ENCODE measurements at places on chromosomes 7 and 10.

- DNase-seq, result no peak
These were observed 10.1 kb upstream of the CHCHD3 start for GRCh38 chr7:133091943-133092464.

GRCh38 chr7:100516135-100516812 lies 22.7 kb upstream of the AGFG2 start:
- no peak for DNase-seq

GRCh38 chr10:119203006-119203405 lies 4.4 kb upstream of the GRK5 start:
- no peak for DNase-seq

DNA sequence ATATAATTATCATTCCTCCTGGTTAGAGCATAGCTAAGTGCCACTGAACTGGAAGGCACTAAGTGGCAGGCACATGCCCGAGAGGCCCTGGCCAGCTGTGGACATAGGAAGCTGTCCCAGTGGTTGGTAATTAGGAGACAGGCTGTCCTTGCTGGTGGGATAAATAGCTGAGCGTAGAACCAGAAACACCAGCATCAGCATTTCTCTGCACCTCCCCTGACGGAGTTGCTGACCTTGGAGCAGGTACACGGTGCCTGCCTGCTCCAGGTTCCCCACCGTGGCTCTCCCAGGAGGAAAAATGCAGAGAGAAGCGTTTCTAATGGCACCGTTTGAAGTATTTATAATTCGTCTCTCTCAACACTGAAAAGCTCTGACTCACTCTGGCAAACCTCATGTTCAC lies 5.6 kb upstream of the ABLIM1 start:
- no peak for DNase-seq

DNA sequence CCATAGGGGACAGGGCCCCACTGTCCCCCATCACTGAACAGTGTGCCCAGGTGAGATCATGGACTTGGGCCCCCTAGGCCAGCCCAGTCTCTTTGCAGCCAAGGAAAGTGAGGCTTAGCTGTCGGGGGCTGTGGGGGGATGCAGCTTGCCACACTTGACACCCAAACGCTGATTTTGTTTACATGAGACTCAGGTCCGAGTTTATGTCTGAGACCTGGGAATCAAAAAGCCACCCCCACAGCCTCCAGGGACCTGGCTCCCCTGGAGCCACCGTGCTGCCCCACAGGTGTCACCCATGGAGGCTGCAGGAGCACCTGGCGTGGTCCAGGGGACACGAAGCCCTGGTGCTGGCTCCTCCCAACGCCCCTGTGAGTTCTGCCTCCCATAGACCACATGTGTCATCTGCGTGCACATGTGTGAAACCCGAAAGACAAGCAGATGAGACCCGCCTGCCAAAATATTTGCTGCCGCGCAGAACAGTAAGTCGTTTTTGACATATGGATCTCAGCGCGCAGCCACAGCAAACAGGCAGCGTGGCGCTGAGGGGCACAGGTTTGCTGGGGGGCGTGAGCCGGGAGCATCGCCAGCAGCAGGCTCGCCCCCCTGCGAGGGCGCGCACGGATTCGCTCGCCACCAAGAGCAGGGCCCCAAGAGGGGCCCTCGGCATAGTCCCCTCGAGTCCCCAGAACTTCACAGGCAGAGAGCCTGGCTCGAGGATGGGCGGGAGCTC lies 112.3 kb downstream of the LHPP start:
- DNase-seq, result no peak

- no peak for DNase-seq
These were observed 233.3 kb upstream of the CACNA2D1 start for GRCh38 chr7:82676777-82677463.

- no peak for DNase-seq
These were observed 330.0 kb upstream of the CDC14C start for GRCh38 chr7:48594349-48594748.

DNA sequence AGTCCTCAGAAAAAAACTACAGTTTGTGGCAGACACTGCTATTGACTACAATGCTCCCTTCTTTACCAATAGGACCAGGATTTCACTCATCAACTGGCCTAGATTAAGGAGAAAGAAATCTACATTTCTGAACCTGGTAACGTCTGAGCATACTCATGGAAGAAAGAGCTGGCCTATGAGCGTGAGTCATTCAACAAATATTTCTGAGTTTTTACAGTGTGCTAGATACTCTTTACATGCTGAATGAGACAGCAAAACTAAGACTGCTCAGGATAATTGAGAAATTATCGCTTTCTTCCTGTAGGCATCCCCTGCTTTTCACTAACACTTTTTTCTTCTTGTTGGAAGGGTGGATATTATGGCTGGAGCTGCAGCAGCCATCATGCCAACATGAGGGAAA lies 609.7 kb downstream of the TNS3 start:
- no peak for DNase-seq

- no peak for DNase-seq
These were observed 628.6 kb downstream of the PHTF2 start for GRCh38 chr7:78427209-78427608.

- DNase-seq, result no peak
These were observed 5.4 kb downstream of the CPVL start for GRCh38 chr7:29140873-29141468.

GRCh38 chr7:74288034-74288881 lies 949 bp upstream of the CLIP2 start:
- DNase-seq, result no peak

DNA sequence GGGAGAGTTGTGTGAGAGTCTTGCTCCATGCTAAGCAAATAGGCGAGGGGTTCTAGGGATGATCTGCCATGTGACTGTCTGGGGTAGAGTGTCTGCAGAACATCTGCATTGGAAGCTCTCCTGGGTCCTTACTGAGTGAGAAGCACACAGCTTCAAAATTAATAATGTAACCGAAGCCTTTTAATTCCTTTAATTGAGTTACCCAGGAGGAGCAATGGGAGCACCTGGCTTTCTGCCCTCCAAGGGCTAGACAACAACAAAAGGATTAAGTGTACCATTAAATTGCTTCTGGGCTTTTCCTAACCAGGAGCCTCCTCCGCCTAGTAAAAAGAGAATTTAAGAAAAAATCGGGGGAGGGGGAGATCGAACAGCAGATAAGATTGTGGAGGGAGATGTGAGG lies 102.0 kb upstream of the TBX20 start:
- no peak for DNase-seq

- no peak for DNase-seq
These were observed 107.3 kb downstream of the LRRN3 start for GRCh38 chr7:111198255-111198654.

DNA sequence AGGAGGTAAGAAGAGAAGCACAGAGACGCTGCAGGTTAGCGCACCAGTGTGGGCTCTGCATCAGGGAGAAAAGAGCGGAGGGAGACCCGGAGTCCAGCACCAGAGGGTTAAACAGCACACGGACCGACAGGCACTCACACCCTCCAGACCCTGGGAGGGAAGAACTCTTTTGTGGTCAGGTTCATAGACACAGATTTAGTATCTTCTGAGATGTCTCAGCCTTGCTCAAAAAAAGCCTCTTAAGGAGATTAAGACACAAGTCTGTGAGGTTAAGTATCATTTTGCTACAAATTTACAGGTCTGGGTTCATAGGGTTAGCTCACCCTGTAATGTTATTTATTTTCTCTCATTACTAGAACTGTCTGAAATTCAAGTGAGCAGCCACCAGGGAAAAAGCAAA lies 16.8 kb upstream of the NDST2 start:
- no peak for DNase-seq

Data from NCI-H345 (cell line).